ENCODE measurements at places on chromosomes 13 and 19.

GRCh38 chr19:29927944-29928625, 14.0 kb upstream of the URI1 start:
- no peak for DNase-seq

DNA sequence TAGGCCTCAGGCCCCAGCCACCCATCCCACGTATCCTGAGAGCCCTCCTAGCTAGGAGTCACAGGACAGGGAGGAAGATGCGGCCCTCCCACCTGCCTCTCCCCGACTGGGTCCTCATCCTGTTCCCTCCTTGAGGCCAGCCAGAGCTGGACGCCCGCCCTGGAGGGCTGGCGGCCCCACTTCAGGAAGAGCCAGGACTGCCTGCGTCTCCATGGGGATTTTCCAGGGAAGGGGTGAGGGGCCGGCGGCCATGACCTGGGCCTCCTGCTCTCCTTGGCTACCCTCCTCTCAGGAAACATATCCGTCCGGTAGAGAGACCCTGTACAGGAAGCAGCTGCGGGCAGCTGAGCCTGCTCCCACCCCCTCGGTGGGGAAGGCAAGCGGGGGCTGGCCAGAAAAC, 11.3 kb upstream of the PRKD2 start:
- DNase-seq = no peak

- DNase-seq = no peak
Observed at GRCh38 chr19:2235381-2236063, 607 bp downstream of the PLEKHJ1 start.

- DNase-seq = no peak
Observed at GRCh38 chr13:81771951-81772350, 1431.0 kb upstream of the SPRY2 start.
